ENCODE measurements at places on chromosomes 2 and 18.

GRCh38 chr2:85334928-85335327 is 7.1 kb upstream of the TGOLN2 start:
- DNase-seq = no peak

DNA sequence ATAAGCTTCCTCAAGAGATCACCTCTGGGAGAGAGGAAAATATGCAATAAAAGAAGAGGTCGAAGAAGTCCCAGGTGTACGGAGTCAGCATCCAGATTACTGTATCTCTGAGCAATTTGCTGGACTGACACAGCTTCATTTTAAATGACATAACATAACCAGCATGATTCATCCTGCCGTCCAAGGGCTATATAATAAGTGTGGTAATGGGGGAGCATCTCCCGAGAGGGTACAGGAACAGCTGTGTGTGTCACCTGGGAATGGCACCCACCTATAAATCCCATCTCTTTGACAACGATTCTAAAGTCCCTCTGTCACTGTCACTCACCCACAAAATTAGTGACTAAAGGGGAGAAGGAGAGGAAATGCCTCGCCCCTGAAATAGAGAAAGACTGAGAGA is 19.3 kb upstream of the FZD7 start:
- DNase-seq = no peak

DNA sequence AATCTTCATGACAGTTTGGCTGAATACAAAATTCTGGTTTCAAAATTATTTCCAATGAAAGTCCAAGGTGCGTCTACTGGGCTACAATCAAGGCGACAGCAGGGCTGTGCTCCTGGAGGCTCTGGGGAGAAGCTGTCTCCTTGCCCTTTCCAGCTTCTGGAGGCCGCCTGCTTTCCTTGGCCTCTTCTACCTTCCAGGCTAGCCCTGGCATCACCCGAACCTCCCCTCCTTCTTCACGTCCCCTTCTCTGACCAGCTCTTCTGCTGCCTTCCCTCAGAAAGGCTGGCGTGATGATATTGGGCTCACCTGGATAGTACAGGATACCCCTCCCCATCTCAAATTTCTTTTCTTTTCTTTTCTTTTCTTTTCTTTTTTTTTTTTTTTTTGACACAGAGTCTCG is 115.5 kb downstream of the KCNF1 start:
- no peak for DNase-seq

DNA sequence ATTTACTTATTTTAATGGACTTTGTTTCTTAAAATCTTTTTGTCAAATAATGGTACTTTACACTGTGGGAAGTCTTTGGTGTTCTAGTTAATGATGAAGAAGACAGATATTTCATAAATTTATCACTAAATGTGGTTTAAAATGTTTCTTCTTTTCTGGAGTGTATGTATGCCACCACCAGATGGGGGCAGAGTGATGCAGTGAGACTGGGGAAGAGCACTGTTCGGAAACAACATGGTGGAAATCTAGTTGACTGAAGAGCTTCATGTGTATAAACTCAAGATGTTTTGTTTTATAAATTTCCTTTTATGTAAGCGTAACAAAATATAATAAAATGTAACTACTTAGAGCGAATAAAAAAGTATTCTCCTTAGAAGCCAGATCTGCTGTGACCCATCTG is 195.1 kb downstream of the KCNE4 start:
- DNase-seq = no peak

- DNase-seq = no peak
These were observed 62.9 kb downstream of the AFTPH start for GRCh38 chr2:64586883-64587481.

- DNase-seq = no peak
These were observed 220.4 kb upstream of the TFPI start for GRCh38 chr2:187774551-187775071.

GRCh38 chr2:75292826-75293225 is 93.5 kb upstream of the TACR1 start:
- DNase-seq = no peak

DNA sequence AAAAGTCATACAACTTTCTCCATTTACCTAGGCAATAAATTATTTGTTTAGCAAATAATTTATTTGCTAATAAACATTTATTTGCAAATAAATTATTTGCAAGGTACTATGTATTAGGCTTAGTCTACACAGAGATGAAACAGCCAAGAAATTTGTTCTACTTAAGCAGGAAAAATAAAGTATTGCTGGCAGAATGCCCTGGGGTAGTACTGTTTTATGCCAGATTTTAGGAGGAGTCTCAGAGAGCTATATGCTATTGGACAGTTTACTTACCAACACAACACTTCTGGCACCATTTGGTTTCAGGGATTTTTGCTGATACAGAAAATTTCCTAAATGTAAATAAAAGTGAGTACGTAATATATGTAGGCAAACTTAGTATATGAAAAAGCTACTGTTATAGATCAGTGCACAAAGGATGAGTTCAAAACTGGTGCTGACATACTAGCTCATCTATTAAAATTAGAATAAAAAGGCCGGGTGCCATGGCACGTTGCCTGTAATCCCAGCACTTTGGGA is 23.2 kb upstream of the CDKL4 start:
- no peak for DNase-seq

GRCh38 chr2:209637293-209637692 is 134.3 kb upstream of the UNC80 start:
- DNase-seq = no peak

GRCh38 chr2:38113051-38113450 is 37.1 kb upstream of the CYP1B1 start:
- DNase-seq = no peak

Data from stimulated activated naive B cell treated with anti-CD40 and anti-IgM and Interleukin-4, amounts not matched to agents 10 μg/mL and 1 μg/mL and 100 μg/mL, for 72 hours (primary cell).